ENCODE measurements at places on chromosomes 16 and 17. TPM values are rescaled to one million over a fixed set of nuclear protein-coding genes. Genes with fewer than 3 reads are reported as not detected.

Gene SHBG
- not detected for polyA plus RNA-seq

Gene KRT37
- not detected for polyA plus RNA-seq

Gene MSI2
- 2.5 TPM for polyA plus RNA-seq

Gene TMEM114
- not detected for polyA plus RNA-seq

Gene REXO5
- polyA plus RNA-seq: 0.51 TPM

Gene RHBDL3
- not detected for polyA plus RNA-seq

Gene ZNF469
- polyA plus RNA-seq: 0.10 TPM

Gene RPRML
- polyA plus RNA-seq: not detected

Gene ITFG1
- polyA plus RNA-seq: 18.3 TPM

Data from naive thymus-derived CD8-positive, alpha-beta T cell (primary cell).